ENCODE measurements at places on chromosomes 3 and 15.

GRCh38 chr3:45343947-45344346 is 44.4 kb upstream of the LARS2 start:
- no peaks in the 10 kb centered on the region for H3K4me1 ChIP-seq
- H3K27me3 ChIP-seq, result peaks cover 18% of the 10 kb centered on the region
- DNase-seq, result no peak
- no peaks in the 10 kb centered on the region for H3K36me3 ChIP-seq
- H3K4me3 ChIP-seq, result no peak overlapping the region

GRCh38 chr3:134650431-134651346 is at the start of gene KY:
KY (minus strand) TSS chr3:134651022; CDS start chr3:134650960, 62 bp downstream.
- DNase-seq, result peak; percentile 45
- H3K36me3 ChIP-seq, result no peaks in the 10 kb centered on the region
- H3K4me3 ChIP-seq, result peak within 1 kb of the TSS; percentile 63

GRCh38 chr15:39310633-39311032 is 270.2 kb upstream of the THBS1 start:
- H3K27me3 ChIP-seq, result peaks cover 14% of the 10 kb centered on the region
- no peak for DNase-seq
- H3K4me3 ChIP-seq, result no peak overlapping the region
- H3K4me1 ChIP-seq, result no peaks in the 10 kb centered on the region
- no peak overlapping the region for H3K27ac ChIP-seq

GRCh38 chr15:96093063-96093462 is 237.4 kb upstream of the NR2F2 start:
- no peak for DNase-seq
- H3K4me3 ChIP-seq, result no peak overlapping the region
- no peak overlapping the region for H3K27ac ChIP-seq
- H3K36me3 ChIP-seq, result no peaks in the 10 kb centered on the region

DNA sequence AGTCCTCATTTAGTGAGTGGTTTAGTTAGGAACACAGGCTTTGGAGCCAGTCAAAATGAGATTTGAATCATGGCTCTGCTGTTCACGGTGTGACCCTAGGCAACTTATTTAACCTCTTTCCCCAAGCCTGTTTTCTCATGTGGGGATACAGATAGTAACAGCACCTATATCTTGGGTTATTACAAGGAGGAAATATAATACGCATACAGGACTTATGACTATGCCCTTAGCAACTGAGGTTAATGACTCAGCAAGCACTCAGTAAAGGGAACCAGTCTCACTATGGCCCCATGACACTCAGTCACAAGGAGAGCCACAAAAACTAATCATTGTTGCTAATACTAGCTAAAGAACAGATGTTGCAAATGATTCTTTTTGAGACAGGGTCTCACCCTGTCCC is 45.9 kb downstream of the SUMF1 start:
- no peaks in the 10 kb centered on the region for H3K4me1 ChIP-seq
- H3K27me3 ChIP-seq, result no peaks in the 10 kb centered on the region
- no peak overlapping the region for H3K4me3 ChIP-seq
- peaks cover 10% of the 10 kb centered on the region for H3K36me3 ChIP-seq
- DNase-seq, result no peak

DNA sequence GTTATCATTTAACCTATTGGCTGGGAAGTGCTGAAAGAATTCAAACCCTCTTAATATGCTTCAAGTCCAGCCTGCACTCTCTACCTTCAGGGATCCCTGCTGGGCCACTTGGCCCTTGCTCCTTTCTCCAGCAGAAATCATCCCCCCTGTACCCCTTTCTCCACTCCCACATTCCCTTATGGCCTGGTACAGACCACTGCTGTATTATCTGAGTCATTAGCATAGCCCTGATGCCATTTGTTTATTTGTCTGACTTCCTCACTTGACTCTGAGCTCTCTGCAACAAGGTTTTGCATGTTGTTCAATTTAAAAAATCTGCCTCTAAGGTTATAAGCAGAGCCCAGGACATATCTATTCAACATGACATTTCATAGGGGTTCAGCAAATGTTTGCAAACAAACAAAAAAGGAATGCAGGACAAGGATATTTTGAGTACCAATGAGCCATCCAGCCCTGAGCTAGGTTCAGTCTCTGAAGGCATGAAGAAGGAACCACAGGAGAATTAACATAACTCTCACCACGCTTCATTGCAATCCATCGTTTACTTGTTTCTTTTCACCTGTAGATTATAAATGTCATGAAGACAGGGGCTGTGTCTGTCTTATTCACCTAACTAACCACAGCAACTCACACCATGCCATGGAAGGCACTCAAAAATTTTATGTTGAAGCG is 26.6 kb upstream of the HES1 start:
- H3K27me3 ChIP-seq, result peaks cover 20% of the 10 kb centered on the region
- H3K36me3 ChIP-seq, result no peaks in the 10 kb centered on the region
- no peak overlapping the region for H3K4me3 ChIP-seq

DNA sequence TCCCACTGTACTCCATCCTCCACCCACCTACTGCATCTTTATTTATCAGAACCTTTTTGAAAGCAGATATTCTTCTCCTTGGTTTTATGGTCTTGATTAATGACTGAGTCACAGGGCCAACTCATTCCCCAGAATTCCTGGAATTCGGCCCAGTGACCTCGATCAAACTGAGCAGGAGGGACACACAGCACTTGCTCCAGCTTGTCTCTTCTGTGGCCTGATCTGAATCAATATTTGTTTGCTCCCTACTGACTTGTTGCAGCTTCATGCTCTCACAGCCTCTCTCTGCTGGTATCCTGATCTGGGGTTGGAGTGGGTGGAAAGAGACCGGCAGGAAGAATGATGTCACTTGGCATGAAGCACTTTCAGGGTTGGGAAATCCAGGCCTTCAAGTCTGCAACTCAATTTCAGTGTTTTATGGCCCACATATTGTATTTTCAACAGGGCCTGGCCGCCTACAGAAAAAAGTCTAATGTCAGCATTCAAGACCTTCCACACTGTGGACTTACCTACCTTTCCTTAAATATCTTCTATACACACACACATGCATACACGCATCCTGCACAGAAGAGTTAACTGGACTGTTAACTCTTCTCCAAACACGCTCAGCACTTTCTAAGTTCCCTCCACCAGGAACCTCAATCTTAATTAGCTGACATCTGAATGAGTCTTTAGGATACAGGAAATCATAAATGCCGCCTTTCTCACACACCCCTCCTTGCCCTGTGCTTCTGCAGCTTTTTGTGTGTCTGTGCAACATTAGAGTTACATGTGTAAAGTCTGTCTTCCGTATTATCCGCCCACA is 4.6 kb downstream of the ANXA2 start:
- H3K4me3 ChIP-seq, result no peak overlapping the region
- H3K27me3 ChIP-seq, result no peaks in the 10 kb centered on the region
- H3K4me1 ChIP-seq, result peaks cover 49% of the 10 kb centered on the region
- no peak for DNase-seq
- no peak overlapping the region for H3K27ac ChIP-seq

DNA sequence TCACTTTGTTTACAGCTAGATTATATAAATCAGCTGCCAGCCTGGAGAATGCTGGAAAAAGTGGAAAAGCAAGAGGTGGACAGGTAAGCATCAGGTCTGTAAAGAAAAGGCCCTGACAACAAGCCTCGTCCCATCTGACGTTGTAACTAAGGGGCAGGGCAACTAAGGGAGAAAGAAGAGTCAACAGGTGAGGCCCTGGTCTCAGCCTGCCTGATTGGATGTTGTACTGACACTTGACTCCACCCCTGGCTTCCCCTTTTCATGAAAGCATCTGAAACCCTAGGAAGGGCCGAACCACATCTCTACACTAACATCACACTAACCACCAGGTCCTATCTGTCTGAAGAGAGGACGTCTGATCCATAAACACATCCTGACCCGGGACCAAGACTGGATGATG is 357.6 kb upstream of the CFAP20DC start:
- no peaks in the 10 kb centered on the region for H3K36me3 ChIP-seq
- H3K4me3 ChIP-seq, result no peak overlapping the region
- peaks cover 6% of the 10 kb centered on the region for H3K4me1 ChIP-seq
- DNase-seq, result no peak
- no peaks in the 10 kb centered on the region for H3K27me3 ChIP-seq
- H3K27ac ChIP-seq, result no peak overlapping the region

- H3K4me1 ChIP-seq, result peaks cover 19% of the 10 kb centered on the region
- no peaks in the 10 kb centered on the region for H3K36me3 ChIP-seq
- no peak overlapping the region for H3K4me3 ChIP-seq
- DNase-seq, result no peak
- no peak overlapping the region for H3K27ac ChIP-seq
Measured at GRCh38 chr15:39582977-39583595, 2.2 kb downstream of the THBS1 start.

DNA sequence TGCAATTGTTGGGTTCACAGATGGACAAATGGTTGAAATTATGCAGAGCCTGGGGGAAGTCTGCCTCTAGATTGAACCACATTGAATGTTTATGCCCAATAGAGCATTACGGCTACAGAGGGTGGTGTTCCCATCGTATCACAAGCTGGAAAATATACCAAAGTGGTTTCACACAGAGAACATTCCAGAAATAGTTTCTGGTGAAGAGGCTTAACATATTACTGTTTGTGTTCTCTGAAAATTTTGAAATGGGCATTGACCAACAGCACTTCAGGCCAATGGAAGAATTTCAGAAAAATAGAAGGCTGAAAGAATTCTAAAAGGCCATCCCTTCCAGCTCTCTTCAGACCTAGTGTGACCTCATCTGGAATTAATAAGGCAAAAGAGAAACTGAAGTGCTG is 203.9 kb downstream of the NEK10 start:
- H3K36me3 ChIP-seq, result no peaks in the 10 kb centered on the region
- H3K27me3 ChIP-seq, result no peaks in the 10 kb centered on the region
- H3K4me1 ChIP-seq, result no peaks in the 10 kb centered on the region
- H3K4me3 ChIP-seq, result no peak overlapping the region

DNA sequence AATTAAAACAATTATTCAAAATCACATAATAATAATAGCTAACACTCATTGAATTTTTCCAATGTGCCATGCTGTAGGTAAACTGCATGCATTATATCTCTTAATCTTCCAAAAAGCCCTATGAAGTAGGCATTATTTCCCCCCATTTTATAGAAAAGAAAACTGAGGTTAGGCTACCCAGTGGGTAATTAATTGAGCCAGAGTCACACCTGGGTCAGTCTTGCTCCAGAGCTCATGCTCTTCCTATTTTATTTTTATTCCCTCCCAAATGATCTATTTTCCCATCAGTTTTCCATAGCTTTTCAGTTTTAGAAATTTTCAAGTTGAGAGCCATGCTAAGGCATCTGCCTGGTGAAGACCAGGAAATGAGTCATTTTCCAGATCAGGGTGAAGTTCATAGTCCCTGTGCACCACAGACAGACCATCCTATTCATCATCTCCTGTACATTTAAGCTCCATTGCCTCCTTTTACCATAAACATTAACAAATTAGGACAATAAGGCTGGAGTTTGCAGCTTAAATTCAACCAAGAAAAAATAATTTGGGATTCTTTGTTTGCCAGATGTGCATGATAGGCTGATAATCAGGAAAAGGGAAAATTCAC is 417.3 kb downstream of the OTOL1 start:
- H3K4me3 ChIP-seq, result no peak overlapping the region
- no peak for DNase-seq
- H3K4me1 ChIP-seq, result no peaks in the 10 kb centered on the region
- no peaks in the 10 kb centered on the region for H3K27me3 ChIP-seq
- H3K27ac ChIP-seq, result no peak overlapping the region

DNA sequence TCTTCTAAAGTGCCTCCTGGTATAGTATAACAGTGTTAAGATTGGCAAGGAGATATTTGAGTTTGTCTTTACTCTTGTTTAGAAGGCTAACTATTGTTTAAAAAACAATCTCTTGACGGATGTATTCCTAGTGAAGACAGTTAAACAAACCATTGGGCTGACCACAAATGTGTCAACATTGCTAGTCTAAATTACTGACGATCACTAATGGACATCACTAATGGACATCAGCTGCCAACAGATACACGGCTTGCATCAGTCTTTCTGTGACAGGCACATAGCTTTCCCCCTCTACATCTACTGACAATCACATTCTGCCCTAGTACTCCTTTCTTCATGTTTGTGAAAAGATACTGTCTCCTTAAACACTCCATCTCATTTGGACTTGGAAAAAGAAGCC is 57.1 kb upstream of the ETV5 start:
- peaks cover 1% of the 10 kb centered on the region for H3K36me3 ChIP-seq
- no peak for DNase-seq
- H3K27ac ChIP-seq, result no peak overlapping the region
- peaks cover 2% of the 10 kb centered on the region for H3K4me1 ChIP-seq

- no peak for DNase-seq
- H3K36me3 ChIP-seq, result peaks cover 5% of the 10 kb centered on the region
- H3K4me3 ChIP-seq, result no peak overlapping the region
Measured at GRCh38 chr3:52490939-52491526, 4.1 kb upstream of the STAB1 start.

GRCh38 chr3:30604093-30604492 is 2.3 kb upstream of the TGFBR2 start:
- H3K4me1 ChIP-seq, result peaks cover 48% of the 10 kb centered on the region
- no peaks in the 10 kb centered on the region for H3K27me3 ChIP-seq
- H3K4me3 ChIP-seq, result peak overlapping the region; percentile 85
- DNase-seq, result no peak

- no peaks in the 10 kb centered on the region for H3K4me1 ChIP-seq
- H3K4me3 ChIP-seq, result no peak overlapping the region
- H3K36me3 ChIP-seq, result no peaks in the 10 kb centered on the region
- no peak overlapping the region for H3K27ac ChIP-seq
- no peaks in the 10 kb centered on the region for H3K27me3 ChIP-seq
- DNase-seq, result no peak
Measured at GRCh38 chr15:52121896-52122295, 9.3 kb upstream of the BCL2L10 start.

DNA sequence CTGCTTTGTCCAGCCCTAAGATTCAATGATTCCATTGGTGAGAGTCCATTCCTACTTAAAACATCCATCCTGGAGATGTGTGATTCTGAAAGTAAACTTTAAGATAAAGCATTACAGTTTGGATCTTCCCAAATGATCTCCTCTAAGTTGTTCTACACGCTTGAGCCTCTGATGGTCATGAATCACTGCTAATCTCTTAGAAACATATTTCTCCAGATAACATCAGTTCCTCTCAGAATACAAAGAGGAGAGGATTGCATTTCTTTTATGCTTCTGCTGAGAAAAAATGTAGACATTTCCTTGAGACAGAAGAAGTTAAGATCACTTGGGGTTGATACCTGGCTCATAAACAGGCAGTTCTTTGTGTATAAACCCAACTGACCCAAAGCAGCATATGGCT is 281.2 kb upstream of the DPH6 start:
- H3K36me3 ChIP-seq, result no peaks in the 10 kb centered on the region
- no peak overlapping the region for H3K4me3 ChIP-seq
- DNase-seq, result no peak
- H3K27ac ChIP-seq, result no peak overlapping the region
- no peaks in the 10 kb centered on the region for H3K27me3 ChIP-seq
- H3K4me1 ChIP-seq, result no peaks in the 10 kb centered on the region

DNA sequence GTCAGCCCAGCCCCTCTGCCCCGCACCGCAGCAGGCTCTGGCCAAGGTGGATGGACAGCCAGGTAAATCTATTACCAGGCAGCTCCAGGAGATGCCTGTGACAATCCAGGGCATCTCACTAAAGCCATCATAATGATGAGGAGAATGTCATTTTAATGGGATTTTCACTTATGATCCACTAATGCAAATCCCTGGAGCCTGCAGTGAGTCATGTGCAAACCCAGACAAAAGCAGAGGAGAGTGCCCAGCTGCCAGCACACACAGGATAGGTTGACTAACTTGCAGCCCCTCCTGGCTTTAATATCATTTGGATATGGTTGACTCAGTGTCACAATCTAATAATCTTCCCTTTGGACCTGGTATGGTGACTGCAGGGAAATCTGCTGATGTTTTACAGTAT is 206.9 kb upstream of the TRIM42 start:
- H3K4me1 ChIP-seq, result no peaks in the 10 kb centered on the region
- no peaks in the 10 kb centered on the region for H3K36me3 ChIP-seq
- no peak for DNase-seq
- H3K27ac ChIP-seq, result no peak overlapping the region
- no peak overlapping the region for H3K4me3 ChIP-seq

- H3K36me3 ChIP-seq, result no peaks in the 10 kb centered on the region
- no peak overlapping the region for H3K4me3 ChIP-seq
- DNase-seq, result no peak
Measured at GRCh38 chr3:149600634-149601033, 57.2 kb downstream of the WWTR1 start.

All from activated naive CD8-positive, alpha-beta T cell treated with anti-CD3 and anti-CD28 coated beads, Interleukin-2, amount 10 ng/mL, durations not matched to agents 7 days and 5 days (primary cell).